ENCODE measurements at places on chromosomes 6 and 20.

DNA sequence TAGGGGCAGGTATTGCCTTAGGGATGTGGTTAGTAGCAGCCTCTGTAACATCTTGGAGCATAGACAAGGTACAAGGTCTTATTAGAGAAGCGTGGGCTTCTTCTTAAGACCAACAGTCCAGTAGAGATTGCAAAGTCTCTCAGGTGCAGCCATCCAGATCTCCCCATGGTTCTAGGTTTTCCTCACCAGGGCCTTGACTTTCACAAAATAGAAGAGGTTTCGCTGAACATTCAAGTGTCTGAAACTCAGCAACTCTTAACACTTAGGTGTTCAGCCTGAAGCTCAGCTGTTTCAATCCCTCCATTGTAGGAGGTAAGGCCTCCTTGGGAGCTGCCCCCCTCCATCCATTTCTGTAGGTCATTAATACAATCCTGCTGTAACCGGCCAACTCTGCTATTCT is 44.4 kb downstream of the GOPC start:
- no peak for DNase-seq

- DNase-seq: no peak
These were observed 109.6 kb downstream of the SLC35B3 start for GRCh38 chr6:8325743-8326142.

DNA sequence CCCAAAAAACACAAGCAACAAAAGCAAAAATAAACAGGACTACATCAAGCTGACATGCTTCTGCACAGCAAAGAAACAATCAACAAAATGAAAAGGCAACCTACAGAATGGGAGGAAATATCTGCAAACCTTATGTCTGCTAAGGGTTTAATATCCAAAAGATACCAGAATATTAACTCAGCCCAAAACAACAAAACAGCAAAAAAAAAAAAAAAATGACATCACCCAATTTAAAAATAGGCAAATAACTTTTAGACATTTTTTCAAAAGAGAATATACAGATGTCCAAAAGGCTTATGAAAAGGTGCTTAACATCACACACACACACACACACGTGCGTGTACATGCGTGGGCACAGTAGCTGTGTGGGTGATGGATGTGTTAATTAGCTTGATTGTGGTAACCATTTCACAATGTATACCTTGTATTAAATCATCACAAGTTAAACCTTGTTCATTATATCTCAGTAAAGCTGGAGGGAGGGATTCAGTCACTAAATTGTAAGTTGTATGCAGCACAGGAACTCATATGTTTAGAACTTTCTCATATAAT is 52.4 kb downstream of the QKI start:
- no peak for DNase-seq

- no peak for DNase-seq
These were observed 134.1 kb upstream of the PREP start for GRCh38 chr6:105536961-105537360.

DNA sequence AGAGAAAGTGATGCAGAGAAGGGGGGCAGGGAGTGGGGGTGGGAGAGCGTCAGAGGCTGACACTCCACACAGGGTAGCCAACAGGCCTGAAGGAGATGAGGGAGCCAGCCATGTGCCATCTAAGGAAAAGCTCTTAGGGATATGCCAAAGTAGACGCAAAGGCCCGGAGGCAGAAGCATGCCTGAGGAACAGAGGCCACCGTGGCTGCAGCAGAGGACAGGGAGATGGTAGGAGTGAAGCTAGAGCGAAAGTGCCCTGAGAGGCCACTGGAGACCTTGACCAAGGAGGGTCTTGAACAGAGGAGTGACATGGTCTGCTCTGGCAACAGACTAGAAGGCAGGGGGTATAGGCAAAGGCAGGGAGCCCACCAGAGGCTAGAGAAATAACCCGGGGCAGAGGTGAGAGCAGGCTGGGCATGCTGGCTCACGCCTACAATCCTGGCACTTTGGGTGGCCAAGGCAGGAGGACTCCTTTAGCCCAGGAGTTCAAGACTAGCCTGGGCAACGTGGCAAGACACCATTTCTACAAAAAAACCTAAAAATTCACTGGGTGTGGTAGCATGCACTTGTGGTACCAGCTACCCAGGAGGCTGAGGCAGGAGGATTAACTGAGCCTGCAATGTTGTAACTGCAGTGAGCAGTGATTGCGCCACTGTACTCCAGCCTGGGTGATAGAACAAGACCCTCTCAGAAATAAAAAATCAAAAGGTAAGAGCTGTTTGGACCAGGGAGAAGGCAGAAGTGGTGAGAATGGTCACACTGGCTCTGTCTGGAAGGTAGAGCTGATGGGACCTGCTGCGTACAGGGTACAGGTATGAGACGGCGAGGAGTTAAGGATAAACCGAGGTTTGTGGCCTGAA is 6.3 kb downstream of the RRBP1 start:
- DNase-seq: no peak

DNA sequence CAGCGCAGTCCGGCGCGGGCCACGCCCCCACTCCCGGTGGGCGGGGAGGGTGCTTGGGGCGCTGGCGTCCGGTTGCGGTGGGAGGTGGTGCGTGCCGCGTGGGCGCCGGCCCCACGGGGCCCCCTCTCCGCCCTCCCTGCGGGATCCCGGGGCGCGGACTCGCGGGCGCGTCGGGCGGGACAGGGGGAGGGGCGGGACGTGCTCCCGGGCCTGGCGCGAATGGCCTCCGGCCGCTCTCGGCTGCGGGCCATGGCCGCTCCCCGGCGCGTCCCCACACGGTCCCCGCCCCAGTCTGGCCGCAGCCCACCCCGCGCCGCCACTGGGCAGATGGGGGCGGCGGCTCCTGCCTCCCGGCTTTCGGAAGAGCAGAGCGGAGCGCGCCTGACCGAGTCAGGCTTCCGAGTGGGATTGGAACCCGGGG is 771 bp upstream of the PPP1R3G start:
- DNase-seq: no peak

DNA sequence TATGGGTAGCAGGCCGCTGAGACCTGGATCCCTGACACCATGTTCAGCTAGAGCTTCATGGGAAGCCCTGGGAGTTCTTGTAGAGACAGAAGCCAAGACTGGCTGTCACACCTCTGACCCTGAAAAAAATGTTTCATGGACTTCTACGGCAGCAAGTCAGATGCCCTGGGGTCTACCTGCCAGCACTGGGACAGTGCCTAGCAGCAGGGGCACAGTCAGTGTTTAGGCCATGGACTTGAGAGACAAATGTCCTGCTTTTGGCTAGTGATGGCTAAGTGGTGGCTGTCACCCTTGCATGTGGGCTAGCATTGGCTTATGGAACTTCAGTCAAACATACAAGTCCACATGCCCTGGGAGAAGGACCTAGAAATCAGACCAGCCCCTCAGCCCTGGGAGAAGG is 41.3 kb upstream of the SSTR4 start:
- DNase-seq: no peak

GRCh38 chr6:98787435-98787834 is 46.9 kb upstream of the POU3F2 start:
- no peak for DNase-seq

GRCh38 chr6:88145298-88145963 is 20.7 kb downstream of the CNR1 start:
- no peak for DNase-seq

- no peak for DNase-seq
These were observed 537.9 kb downstream of the CD83 start for GRCh38 chr6:14655201-14656061.

- no peak for DNase-seq
These were observed 11.2 kb downstream of the UST start for GRCh38 chr6:148757944-148758480.

All from NCI-H1417 treated with DMSO at 0.1 percent for 48 hours (cell line).